CD4-positive, alpha-beta memory T cell (primary cell): ENCODE measurements at places on chromosomes 3 and 15. TPM values are rescaled to one million over a fixed set of nuclear protein-coding genes. Genes with fewer than 3 reads are reported as not detected.

The KIF23 gene
- total RNA-seq = not detected

The CCR2 gene
- total RNA-seq = 18.4 TPM

DNA sequence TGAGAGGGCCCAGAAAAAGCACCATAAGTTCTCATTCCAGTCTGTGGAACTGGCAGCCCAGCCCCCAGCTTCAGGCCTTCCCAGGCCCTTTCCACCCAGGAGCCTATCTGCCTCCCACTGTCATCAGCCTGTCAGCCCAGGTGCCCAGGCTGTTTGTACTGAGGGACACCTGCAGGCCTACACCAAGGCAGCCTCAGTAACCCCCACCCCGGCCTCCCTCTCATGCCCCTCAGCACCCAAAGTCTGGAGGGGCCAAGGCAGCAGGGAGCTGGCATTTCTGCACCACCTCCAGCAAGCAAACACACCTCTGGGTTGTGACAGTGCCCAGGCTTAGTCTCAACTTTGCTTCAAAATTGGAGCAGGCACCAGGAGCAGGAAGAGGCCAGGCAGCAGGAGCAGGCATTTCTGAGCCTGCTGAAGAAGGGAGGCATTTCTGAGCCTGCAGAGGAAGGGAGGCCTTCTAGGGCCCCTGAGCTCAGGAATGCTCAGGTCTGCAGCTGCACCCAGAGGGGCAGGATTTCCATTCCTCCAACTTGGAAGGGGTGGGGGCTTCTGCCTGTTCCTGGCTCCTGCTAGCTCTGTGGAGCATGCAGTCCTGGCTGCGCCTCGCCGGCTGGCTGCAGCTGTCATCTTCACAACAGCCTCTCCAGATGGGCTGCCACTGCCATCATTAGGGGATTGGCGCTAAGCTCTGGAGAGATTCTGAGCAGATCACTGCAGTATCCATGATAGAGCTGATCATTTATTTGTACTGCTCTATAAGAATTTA, 396.1 kb downstream of the UNC13C start:
- no peak for DNase-seq

GRCh38 chr3:149934524-149934923, 36.2 kb downstream of the PFN2 start:
- DNase-seq = no peak

DNA sequence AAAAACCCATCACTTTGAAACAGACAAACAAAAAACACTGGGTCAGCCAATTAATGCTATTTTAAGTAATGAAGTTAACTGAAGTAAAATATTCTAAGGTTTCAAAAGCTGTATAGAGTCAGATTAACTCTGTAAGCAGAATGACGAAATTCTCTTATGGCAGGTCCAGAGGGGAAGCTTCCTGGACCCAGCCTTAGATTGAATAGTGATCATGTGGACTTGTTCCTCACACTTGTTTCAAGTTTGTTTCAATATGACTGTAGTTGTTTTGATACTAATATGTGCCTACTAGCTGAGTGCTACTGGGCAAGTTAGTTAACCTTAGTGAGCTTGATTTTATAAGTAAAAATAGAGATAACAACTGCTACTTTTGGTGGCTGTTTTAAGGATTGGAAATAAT, 32.6 kb downstream of the PLS1 start:
- no peak for DNase-seq

- DNase-seq = no peak
Measured at GRCh38 chr3:74001436-74001835, 376.7 kb upstream of the PDZRN3 start.

GRCh38 chr3:41370307-41370706, 171.0 kb downstream of the CTNNB1 start:
- DNase-seq = no peak

DNA sequence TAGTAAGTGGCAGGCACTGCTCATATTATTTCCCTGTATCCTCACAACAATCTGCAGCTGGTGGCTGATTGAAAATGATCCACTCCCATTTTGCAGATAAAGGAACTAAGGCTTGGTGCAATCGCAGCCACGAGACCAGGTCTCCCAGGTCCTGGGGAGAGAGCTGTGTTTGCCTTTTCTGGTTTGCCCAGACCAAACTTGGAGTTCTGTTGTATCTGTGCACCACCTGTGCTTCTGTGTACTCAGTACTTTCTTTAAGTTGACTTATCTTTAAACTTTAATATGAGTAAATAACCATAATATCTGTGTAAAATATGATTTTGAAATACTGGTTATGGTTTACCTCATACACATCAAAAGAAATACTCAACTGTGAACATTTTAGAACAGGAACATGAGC, 625.7 kb upstream of the CFAP20DC start:
- no peak for DNase-seq

DNA sequence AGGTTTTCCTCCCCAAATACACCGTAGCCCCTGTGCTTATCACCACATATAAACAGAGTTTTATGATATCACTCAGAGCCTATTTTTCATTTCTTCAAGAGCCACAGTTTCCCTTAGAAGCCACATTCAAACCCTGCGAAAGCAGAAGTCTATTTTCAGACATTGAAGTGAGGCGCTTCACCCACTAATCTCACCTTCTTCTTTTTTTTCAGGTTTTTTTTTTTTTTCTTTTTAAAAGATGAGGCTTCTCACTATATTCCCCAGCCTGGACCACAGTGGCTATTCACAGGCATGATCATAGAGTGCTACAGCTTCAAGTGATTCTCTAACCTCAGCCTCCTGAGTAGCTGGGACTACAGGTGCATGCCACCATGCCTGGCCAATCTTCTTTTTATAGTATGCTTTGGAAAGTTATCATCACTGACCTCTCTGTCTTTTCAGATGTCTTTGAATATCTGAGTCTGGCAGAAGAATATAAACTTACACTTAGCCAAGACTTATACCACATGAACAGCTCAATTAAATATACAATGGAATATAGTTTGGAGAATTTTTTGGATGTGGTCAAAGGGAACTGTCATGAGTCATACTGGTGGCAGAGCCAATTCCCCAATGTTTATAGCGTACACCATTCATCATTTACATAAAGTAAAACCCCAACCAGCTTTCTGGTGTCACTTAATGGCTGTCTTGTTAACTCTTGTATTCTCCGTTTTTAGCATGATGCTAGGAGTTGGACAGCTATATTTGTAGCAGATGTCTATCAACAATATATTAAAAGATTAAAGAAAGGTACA, 59.7 kb upstream of the CCDC50 start:
- no peak for DNase-seq

- DNase-seq = no peak
Measured at GRCh38 chr3:58173029-58173668, 37.6 kb downstream of the DNASE1L3 start.
